ENCODE measurements at places on chromosomes 4 and X.

- DNase-seq, result no peak
Measured at GRCh38 chr4:10917566-10917965, 233.0 kb upstream of the CLNK start.

DNA sequence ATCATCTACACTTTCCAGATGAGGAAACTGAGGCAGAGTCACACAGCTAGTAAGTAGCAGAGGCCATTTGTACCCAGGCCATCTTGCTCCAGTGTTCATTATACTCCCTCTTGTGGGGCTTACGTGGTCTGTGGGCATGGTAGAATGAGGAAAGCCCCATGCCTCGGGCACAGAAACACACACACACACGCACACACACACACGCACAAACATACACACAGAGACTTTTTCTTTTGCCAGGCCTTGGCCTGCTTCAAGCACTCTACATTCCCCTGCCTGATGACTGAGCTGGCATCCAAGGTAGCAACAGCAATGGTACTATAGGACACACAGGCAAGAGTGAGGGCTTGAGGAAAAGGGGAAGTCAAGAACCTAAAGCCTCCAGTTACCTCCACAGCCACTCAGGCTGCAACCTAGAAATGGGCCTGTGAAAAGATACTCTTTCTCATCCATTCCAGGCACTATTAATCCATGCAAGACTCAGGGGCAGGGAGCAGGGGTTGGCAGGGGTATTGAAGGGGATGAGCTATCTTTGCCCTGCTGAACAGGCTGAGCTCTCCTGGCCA, 43.6 kb downstream of the STARD8 start:
- DNase-seq, result no peak

GRCh38 chrX:132669142-132669541, 180.3 kb upstream of the MBNL3 start:
- no peak for DNase-seq

DNA sequence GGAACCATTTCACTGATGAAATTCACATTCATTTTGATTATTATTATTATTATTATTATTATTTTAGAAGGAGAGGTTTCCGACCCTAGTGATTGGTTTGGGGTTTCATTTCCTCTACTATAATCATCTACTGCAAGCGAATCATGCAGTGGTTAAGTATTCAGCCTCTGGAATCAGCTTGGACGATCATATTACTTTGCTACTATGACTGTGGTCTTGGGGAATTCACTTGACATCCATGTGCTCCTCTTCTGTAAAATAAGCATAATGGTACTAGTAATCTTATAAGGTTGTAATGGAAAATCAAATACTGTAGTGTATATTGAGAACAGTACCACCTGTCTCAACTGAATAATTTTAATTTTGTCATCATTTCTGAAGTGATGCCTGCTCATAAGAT, 132.1 kb upstream of the SLC4A4 start:
- no peak for DNase-seq

DNA sequence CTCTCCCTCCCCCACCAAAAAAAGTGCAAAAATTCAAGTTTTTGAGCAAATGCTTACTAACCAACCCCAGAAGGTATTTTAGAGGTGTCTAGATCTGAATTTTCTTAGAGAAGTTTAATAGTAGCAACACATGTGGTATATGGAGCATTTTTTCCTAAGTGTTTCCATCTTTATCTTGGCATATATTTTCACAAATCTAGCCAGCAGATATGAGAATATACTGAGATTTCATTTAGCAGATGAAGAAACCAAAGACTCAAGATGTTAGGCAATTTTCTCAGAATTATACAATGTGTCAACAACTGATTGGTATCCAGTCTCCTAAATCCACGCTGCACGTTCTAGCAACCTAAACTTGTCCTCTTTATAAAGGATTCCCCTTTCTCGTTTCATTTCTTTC, 245.5 kb upstream of the CXXC4 start:
- no peak for DNase-seq

DNA sequence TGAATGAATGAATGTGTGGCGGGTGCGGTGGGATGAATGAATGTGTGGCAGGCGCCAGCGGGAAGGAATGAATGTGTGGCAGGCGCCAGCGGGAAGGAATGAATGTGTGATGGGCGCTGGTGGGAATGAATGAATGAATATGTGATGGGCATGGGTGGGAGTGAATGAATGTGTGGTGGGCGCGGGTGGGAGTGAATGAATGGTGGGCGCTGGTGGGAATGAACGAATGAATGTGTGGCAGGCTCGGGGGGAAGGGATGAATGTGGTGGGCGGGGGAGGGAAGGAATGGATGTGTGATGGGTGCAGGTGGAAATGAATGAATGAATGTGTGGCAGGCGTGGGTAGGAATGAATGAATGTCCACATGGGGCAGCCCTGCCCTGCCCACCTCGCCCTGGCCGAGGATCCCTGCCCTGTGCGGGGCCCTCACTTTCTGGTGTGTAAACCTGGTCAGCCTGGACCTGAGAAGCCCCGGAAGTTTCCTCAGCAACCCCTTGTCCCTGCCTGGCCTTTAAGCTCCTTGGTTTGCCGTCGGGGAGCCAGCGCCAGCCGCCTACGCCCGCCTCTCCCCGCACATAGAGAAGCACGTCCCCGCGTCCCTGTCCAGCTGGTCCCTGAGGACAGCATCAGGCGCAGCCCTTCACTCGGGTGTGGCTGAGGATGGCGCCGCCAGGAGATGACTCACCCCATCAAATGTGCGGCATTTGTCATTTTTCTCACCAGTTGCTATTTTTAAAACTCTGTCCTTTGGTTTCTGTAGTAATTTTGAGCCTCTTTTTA, 112.8 kb upstream of the LRPAP1 start:
- no peak for DNase-seq

- no peak for DNase-seq
Measured at GRCh38 chr4:7157666-7158065, 34.7 kb upstream of the SORCS2 start.

Data from GM18507 (cell line).